CD4-positive, alpha-beta T cell treated with Interleukin-1 beta for 1 hour (primary cell): ENCODE measurements at places on chromosomes 13 and 19.

DNA sequence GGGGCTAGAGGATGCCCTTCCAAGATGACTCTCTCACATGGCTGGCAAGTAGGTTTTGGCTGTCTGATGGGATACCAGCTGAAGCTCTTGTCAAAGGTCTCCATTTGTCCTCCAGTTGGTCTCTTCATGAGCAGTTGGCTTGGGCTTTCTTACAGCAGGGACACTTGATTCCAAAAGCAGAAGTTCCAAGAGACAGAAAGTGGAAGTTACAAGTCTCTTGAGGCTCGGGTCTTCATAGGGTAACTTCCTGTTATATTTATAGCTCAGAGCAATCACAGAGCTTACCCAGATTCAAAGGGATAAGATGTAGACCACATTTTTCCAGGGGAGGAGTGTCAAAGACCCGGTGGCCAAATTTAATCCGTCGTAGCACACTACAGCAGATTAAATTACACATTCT is 440.0 kb downstream of the RFC3 start:
- DNase-seq = no peak

DNA sequence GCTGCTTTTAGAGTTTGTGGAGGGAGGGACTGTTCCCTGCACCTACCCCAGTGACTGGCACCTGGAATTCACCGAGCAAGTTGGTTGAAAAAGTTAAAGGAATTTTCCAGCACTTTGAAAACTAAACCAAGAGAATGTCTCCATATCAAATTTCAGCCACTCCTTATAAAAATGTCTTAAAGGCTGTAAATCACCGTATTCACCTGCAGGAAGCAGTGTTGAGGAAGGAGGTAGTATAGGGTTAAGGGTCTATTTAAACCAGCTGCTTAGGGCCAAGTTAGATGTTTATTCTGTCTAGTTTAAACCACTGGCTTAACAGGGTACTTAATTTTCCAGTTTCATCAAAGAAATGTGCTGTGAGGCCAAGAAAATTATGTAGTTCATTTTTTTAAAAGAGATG is 3.8 kb upstream of the RAB20 start:
- no peak for DNase-seq

- no peak for DNase-seq
Observed at GRCh38 chr19:15252398-15253018, 20.3 kb upstream of the EPHX3 start.

- DNase-seq = no peak
Observed at GRCh38 chr19:47781590-47782262, 3.2 kb downstream of the SELENOW start.

DNA sequence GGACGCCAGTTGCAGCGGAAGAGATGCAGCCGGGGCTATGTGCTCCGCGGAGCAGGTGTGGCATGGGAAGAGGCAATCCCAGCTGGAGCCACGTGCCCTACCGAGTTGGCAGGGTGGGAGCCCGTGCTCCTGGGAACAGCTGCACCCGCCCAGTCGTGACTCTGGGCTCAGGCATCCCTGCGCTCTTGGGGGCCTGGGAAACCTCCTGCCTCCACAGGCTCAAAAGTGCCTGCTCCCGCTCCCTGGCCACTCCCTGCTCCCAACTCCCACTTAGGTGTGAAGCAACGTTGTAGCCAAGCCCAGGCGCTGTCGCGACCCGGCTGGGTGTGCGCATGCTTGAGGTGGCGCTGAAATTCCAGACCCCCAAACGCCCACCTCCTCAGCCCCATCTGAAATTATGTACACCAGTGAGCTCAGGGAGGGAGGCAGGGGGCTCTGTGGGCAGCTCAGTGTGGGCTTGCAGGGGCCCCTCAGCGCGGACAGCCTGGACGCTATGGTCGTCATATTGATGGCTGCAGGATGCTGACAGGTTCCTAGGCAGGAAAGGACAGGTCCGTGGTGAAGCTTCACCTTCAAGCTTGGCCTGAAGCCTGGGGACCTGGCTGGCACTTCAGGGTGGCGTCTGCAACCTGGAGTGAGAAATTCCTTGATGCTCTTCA is 429.9 kb downstream of the SLITRK1 start:
- DNase-seq = no peak

- DNase-seq = no peak
Observed at GRCh38 chr19:9836021-9836420, 903 bp downstream of the PIN1 start.

GRCh38 chr19:48329167-48329891 is 4.0 kb downstream of the EMP3 start:
- DNase-seq = peak; percentile 55

- DNase-seq = no peak
Observed at GRCh38 chr19:40604647-40605215, 3.6 kb downstream of the LTBP4 start.

DNA sequence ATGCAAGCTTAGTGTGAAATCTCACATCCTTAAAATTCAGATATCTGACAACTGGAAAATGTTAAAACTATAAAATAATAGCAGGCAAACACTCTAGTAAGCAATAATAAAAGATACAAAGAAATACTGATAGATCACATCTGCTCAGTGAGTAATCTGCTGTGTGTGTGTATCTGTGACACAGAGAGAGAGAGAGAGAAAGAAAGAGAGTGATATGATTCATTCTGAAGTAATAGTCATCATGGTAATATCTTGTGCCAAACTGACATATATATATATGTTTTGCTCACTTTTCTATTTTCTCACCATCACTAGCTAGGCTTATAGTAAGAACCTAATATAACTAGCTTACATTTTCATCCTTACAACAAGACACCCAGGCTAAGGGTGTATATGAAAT is 288.0 kb upstream of the SLITRK6 start:
- DNase-seq = no peak

GRCh38 chr13:88592105-88592504 is 920.9 kb downstream of the SLITRK5 start:
- DNase-seq = no peak

GRCh38 chr19:54660964-54661363 is 1.8 kb upstream of the LILRB4 start:
- no peak for DNase-seq

DNA sequence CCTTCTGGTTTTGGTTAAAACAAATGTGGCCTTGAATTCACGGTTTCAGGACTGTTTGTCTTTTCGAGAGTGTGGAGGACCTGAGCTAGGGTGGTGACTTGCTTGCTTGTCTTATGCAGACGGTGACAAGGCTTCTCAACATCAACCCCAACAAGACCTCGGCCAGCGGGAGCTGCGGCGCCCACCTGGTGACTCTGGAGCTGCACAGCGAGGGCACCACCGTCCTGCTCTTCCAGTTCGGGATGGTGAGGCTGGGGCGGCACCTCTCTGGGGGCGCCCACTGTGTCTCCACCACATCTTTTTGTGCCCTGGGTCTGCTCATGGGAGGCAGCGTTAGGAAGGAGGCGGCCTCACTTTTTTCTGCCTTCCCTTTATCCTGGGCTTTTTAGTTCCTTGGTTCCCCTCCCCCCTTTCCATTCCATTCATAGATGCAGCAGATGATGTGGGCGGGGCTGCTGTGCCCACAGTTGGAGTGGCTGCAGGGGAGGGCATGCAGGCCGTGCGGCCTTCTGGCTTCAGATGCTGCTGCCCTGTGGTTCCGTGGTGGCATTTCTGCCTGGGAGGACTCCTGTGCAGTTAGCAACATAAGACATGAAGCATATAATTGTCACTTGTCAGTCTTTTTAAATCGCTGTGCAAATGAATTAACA is 23.3 kb downstream of the LAMP1 start:
- DNase-seq = no peak

GRCh38 chr19:44951179-44952159 is 3.7 kb upstream of the CLPTM1 start:
- DNase-seq = peak; percentile 60

GRCh38 chr13:55219538-55219937 is 1921.2 kb upstream of the PRR20A start:
- DNase-seq = no peak

GRCh38 chr13:23418776-23419683 is 14.5 kb downstream of the SACS start:
- no peak for DNase-seq

- no peak for DNase-seq
Observed at GRCh38 chr13:69565334-69565733, 542.3 kb upstream of the ATXN8OS start.

- no peak for DNase-seq
Observed at GRCh38 chr13:95797016-95797415, 120.1 kb downstream of the DNAJC3 start.

DNA sequence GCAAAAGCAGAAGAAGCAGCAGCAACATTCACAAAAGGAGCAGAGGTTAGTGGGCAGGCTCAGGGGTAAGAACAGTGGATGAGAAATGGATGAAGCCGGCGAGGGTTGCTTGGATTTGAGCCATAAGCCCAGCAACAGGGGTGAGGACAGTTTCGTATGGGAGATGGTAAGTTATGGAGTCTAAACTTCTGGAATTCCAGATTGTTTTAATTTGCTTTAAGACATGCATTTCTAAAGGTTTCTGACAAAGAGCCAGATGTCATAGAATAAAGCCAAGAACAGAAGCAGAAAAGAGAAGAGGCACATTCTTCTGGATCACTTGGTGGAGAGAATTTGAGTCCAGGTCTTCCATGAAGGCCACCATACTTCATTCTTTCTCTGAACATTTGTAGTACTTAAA is 76.6 kb downstream of the TNFSF11 start:
- DNase-seq = no peak

DNA sequence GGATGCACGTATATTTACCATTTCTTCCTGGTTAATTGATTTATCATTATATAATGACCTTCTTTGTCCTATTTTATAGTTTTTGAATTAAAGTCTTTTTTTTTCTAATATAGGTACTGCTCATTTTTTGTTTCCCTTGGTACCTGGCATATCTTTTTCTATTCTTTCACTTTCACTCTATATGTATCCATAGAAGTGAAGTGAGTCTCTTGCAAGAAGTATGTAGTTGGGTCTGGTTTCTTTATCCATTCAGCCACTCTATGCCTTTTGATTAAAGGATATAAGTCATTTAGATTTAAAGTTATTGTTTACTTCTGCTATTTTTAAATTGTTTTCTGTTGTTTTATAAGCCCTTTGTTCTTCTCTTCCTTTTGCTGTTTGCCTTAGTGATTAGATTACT is 194.3 kb upstream of the SLITRK6 start:
- no peak for DNase-seq

- DNase-seq = no peak
Observed at GRCh38 chr19:15248106-15248505, 15.9 kb upstream of the EPHX3 start.

- no peak for DNase-seq
Observed at GRCh38 chr19:12224676-12225075, 61.8 kb downstream of the ZNF136 start.

- DNase-seq = no peak
Observed at GRCh38 chr19:45824041-45824471, 8.9 kb upstream of the RSPH6A start.

- no peak for DNase-seq
Observed at GRCh38 chr13:112947796-112948195, 21.2 kb upstream of the MCF2L start.

GRCh38 chr19:42436006-42436405 is 6.7 kb downstream of the CXCL17 start:
- DNase-seq = no peak

GRCh38 chr13:76449716-76450115 is 436.5 kb downstream of the KCTD12 start:
- DNase-seq = no peak

GRCh38 chr13:37187621-37188020 is 82.2 kb upstream of the CSNK1A1L start:
- no peak for DNase-seq

GRCh38 chr19:49488046-49488862 is 846 bp downstream of the RPL13A start:
- no peak for DNase-seq

DNA sequence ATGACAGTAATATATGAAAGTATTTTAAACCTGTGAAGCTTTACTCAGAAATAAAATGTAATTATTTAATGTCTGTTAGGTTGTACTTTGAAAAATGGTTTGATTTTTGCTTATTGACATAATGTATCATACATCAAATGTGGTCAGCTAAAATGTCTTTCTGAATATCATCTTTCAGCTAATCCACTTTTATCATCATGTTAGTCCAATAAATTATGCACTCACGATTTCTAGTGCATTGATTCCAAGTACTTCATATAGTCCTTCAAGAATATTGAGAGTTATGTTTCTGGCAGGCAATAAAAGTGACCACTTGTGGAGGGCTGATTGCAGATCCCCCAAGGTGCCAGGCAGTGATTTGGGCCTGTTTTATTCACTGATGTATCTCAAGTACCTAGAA is 1204.1 kb downstream of the OLFM4 start:
- no peak for DNase-seq

- DNase-seq = no peak
Observed at GRCh38 chr13:43510956-43511901, 275.5 kb downstream of the ENOX1 start.

GRCh38 chr19:35738021-35738886 is 4.0 kb downstream of the IGFLR1 start:
- DNase-seq = no peak

DNA sequence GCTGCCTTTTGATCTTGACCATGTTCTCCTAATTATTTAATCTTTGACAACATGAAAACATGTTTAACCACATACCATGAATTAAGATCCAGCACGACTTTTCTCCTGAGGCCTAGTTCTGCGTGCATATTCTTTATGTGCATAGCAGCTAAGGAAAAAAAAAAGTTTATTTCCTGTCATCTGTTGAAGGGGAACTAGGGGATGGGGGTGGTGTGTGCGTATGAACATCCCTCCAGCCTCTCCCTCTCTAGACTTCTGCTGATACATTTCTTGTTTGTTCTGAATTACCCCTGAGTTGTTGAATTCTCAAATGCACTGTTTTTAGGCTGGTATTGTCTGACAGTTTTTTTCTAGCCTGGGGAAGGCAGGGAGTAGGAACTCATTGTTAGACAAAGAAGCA is 543.3 kb downstream of the FGF9 start:
- DNase-seq = no peak

DNA sequence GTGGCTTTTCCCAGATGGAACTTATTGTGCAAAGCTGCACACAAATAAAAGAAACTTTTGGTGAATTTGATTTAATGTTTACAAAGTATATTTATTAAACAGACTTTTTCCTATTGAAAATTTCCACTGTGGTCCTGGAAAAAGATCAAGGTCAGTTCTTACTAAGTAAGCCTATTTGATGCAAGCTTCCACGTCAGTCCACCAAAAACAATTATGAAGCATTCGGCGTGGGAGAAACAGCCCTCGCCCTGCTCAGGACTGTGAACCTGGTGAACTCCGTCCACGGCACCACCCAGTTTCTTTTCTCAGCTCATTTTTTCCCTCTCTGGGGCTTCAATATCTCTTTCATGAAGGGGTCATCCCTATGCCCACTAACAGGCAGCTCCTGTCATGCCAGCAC is 149.8 kb downstream of the EFNB2 start:
- no peak for DNase-seq

GRCh38 chr19:55115446-55116065 is 1.9 kb downstream of the PPP1R12C start:
- DNase-seq = no peak

GRCh38 chr13:39025433-39025839 is 12.5 kb downstream of the PROSER1 start:
- no peak for DNase-seq

GRCh38 chr13:90352763-90353162 is 994.7 kb upstream of the MIR17HG start:
- DNase-seq = no peak

- DNase-seq = peak; percentile 71
Observed at GRCh38 chr19:39212375-39212742, 8.3 kb upstream of the SYCN start.
